ENCODE measurements at places on chromosomes 6 and 20. TPM values are rescaled to one million over a fixed set of nuclear protein-coding genes. Genes with fewer than 3 reads are reported as not detected.

DNA sequence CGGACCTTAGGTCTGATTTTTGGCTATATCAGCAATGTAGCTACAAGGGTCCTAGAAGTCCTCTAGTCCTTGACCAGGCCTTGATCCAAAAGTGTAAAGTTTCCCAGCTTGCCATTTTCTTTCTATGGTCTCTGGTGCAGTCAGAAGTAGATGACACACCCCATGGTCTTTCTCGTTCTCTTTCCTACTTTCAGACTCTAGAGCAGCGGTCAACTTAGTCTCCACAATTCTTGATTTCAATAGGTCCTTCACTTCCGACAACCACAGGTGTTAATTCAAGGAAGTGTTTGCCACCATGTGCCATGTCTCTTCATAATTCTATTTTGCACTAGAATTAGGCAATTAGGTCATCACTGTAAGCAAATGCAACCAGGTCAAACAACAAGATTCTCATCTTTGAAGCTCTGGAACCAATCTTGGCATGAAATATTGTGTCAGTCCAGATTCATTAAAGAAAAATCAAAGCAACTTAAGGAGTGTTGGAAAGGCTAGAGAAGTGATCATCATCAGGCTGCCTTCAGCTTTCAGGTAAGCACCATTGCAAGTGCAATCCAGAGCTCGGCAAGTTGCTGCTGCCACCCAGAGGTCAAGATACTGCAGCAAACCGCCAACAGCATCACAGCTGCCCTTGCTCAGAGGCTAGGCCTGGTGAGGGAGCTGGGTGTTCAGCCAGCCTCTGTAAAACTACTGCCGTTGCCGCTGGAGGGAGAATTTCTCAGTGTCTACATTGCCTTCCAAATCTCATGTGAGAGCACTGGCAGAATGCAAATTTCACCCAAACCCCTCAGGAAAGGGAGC is 5.6 kb upstream of the SYNE1 start:
- H3K4me1 ChIP-seq, result peaks cover 14% of the 10 kb centered on the region
- no peaks in the 10 kb centered on the region for H3K27me3 ChIP-seq
- no peak overlapping the region for H3K4me3 ChIP-seq
- H3K36me3 ChIP-seq, result no peaks in the 10 kb centered on the region
- H3K27ac ChIP-seq, result no peak overlapping the region
- no peak for DNase-seq

DNA sequence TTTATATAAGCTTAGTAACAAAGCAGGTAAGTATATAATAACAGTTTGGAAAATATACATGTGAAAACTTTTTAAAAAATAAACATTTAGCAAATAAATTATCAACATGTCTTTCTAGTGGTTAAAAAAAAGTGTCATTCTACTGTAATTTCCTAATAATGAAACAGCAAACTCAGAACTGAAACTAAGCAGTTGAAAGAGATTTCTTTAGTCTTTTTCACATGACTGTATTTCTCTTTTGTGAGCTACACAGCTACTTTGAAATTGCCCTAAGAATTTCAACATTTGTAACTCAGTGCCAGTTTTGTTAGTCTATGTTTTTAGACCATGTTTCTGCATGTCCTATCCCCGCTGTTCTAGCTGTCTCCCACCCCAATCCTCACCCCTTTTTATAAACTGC is 28.4 kb upstream of the SDHAF4 start:
- H3K27me3 ChIP-seq, result no peaks in the 10 kb centered on the region
- peaks cover 67% of the 10 kb centered on the region for H3K36me3 ChIP-seq
- no peak overlapping the region for H3K27ac ChIP-seq
- H3K4me3 ChIP-seq, result no peak overlapping the region

- DNase-seq, result no peak
- no peak overlapping the region for H3K4me3 ChIP-seq
- H3K4me1 ChIP-seq, result no peaks in the 10 kb centered on the region
- no peak overlapping the region for H3K27ac ChIP-seq
- H3K36me3 ChIP-seq, result no peaks in the 10 kb centered on the region
These were observed 318.0 kb upstream of the PTCHD4 start for GRCh38 chr6:48429021-48429420.

- H3K27me3 ChIP-seq, result no peaks in the 10 kb centered on the region
- H3K27ac ChIP-seq, result no peak overlapping the region
- no peaks in the 10 kb centered on the region for H3K4me1 ChIP-seq
- DNase-seq, result no peak
- H3K36me3 ChIP-seq, result no peaks in the 10 kb centered on the region
These were observed 650.4 kb downstream of the RFPL4B start for GRCh38 chr6:112997421-112998085.

- no peak for DNase-seq
- no peak overlapping the region for H3K27ac ChIP-seq
- H3K36me3 ChIP-seq, result no peaks in the 10 kb centered on the region
- no peak overlapping the region for H3K4me3 ChIP-seq
These were observed 163.2 kb downstream of the KHDC1L start for GRCh38 chr6:73062130-73062529.

The GABRR2 gene
- not detected for total RNA-seq

The PEX7 gene
- total RNA-seq, result 9.5 TPM

The WFDC2 gene
- 2.1 TPM for total RNA-seq

GRCh38 chr6:114218437-114219340 is 124.1 kb downstream of the HS3ST5 start:
- no peak overlapping the region for H3K27ac ChIP-seq
- H3K4me3 ChIP-seq, result no peak overlapping the region
- no peaks in the 10 kb centered on the region for H3K4me1 ChIP-seq
- no peak for DNase-seq

DNA sequence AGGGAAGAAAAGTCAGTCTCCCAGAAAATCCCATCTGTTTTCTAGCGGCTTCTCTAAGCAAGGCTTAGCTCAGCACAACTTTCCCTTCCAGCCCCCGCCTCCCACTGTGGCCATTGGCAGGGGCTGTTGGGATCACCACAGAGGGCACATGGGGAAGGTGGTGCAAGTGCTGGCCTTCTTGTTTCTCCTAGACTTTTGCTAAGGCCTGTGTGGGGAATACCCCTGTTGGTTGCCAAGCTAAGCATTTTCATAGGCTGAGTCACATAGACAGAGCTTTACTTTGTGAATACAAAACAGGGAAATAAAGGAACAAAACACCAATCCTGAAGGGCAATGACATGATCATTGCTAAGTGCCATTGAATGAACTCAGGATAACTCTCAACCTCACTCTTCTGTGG is 32.4 kb upstream of the TIAM2 start:
- no peak overlapping the region for H3K4me3 ChIP-seq
- no peaks in the 10 kb centered on the region for H3K27me3 ChIP-seq
- no peak for DNase-seq
- no peak overlapping the region for H3K27ac ChIP-seq

- H3K4me3 ChIP-seq, result peak within 1 kb of the TSS; percentile 90
- peak; percentile 92 for DNase-seq
- H3K27me3 ChIP-seq, result no peaks in the 10 kb centered on the region
- H3K27ac ChIP-seq, result peak within 1 kb of the TSS; percentile 92
- no peaks in the 10 kb centered on the region for H3K36me3 ChIP-seq
- H3K4me1 ChIP-seq, result peaks cover 49% of the 10 kb centered on the region
These were observed at the start of gene TRERF1 for GRCh38 chr6:42451333-42452170. TRERF1 (minus strand) TSS chr6:42451926; CDS start chr6:42269590, 182,336 bp downstream.

GRCh38 chr6:139161817-139162284 is 27.0 kb downstream of the HECA start:
- H3K27ac ChIP-seq, result no peak overlapping the region
- no peak for DNase-seq
- peaks cover 8% of the 10 kb centered on the region for H3K36me3 ChIP-seq
- H3K4me3 ChIP-seq, result no peak overlapping the region

The ADGRF5 gene
- 24.5 TPM for total RNA-seq

DNA sequence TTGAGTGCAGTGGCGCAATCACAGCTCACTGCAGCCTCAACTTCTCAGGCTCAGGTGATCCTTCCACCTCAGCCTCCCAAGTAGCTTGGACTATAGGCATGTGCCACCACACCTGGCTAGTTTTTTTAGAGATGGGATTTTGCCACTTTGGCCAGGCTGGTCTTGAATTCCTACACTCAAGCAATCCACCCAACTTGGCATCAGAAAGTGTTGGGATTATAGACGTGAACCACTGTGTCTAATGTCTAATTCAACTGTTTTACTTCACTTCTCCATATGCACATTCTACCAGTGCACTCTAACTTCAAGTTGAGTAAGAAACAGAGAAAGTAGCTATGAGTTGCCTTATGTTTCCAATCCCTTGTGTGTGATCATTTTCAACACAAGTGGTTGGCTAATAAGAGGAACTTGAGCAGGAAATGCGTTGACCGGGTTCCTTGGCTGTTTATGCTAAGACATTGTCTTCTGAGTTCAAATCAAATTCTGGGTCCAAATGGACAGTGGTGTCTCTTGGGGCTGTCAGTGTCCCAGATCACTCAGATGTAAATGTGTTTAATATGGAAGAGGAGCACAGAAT is 23.9 kb downstream of the ZNF337 start:
- peak; percentile 39 for DNase-seq
- no peaks in the 10 kb centered on the region for H3K4me1 ChIP-seq

The C6orf89 gene
- total RNA-seq, result 60.0 TPM

GRCh38 chr6:161235776-161236633 is 37.9 kb downstream of the AGPAT4 start:
- H3K4me1 ChIP-seq, result peaks cover 36% of the 10 kb centered on the region
- H3K4me3 ChIP-seq, result no peak overlapping the region
- DNase-seq, result no peak
- H3K36me3 ChIP-seq, result no peaks in the 10 kb centered on the region
- H3K27ac ChIP-seq, result no peak overlapping the region
- no peaks in the 10 kb centered on the region for H3K27me3 ChIP-seq

DNA sequence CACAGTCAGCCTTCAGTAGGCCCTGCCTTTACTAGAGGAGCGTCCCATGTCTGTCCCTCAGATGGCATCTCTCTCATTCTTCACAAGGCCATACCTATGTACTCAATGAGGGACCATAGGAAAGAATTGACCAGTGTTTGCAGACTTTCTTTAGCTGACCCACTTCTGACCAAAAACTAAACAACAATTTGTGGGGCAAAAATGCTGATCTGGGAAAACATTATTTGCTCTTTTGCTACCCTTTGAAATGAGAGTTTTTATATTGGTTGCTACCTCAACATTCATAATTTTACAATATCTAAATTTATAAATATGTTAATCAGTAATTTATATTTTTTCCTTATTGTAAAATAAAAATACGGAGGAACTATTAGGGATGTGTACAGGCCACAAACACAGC is 539.4 kb upstream of the GJE1 start:
- H3K27ac ChIP-seq, result no peak overlapping the region
- no peaks in the 10 kb centered on the region for H3K27me3 ChIP-seq
- no peak overlapping the region for H3K4me3 ChIP-seq
- DNase-seq, result no peak
- no peaks in the 10 kb centered on the region for H3K4me1 ChIP-seq
- no peaks in the 10 kb centered on the region for H3K36me3 ChIP-seq

The ANKRD66 gene
- total RNA-seq, result not detected

The OLIG3 gene
- total RNA-seq, result not detected

- peaks cover 16% of the 10 kb centered on the region for H3K4me1 ChIP-seq
- H3K4me3 ChIP-seq, result peak overlapping the region; percentile 72
- no peak for DNase-seq
- H3K27me3 ChIP-seq, result no peaks in the 10 kb centered on the region
- H3K36me3 ChIP-seq, result no peaks in the 10 kb centered on the region
These were observed 1.2 kb downstream of the CENPW start for GRCh38 chr6:126341126-126341525.

DNA sequence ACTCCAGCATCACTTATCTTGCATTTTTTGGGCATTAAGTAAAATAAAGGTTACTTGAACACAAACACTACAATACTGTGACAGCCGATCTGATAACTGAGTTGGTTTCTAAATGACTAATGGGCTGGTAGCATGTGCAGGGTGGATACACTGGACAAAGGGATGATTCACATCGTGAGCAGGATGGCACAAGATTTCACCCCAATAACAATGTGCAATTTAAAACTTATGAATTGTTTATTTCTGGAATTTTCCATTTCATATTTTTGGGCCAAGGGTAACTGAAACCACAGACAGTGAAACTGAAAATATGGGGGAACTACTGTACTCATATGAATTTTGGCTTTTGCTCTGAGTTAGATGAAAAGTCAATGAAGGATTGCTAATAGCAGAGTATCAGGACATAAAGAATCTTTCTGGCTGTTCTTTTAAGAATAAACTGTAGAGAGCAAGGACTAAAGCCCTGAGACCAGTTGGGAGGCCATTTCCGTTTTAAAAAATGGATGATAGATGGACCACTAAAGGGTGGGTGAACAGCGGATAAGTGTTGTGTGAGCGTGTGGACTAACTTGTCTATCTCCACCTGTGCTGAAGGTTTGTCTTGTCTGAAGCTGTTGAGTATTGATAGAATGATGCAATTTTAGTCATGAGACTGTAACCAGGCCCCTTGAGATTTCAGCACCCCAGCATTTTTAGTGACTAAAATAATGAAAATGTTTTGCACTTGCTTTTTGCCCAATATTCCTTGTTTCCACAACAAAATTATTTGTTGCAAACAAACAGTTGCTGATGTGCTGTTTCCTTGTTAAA is 8.2 kb downstream of the SPINT3 start:
- no peaks in the 10 kb centered on the region for H3K27me3 ChIP-seq
- no peak overlapping the region for H3K27ac ChIP-seq
- no peak for DNase-seq
- no peaks in the 10 kb centered on the region for H3K36me3 ChIP-seq
- H3K4me3 ChIP-seq, result no peak overlapping the region
- no peaks in the 10 kb centered on the region for H3K4me1 ChIP-seq

The CDH4 gene
- total RNA-seq, result 0.45 TPM

DNA sequence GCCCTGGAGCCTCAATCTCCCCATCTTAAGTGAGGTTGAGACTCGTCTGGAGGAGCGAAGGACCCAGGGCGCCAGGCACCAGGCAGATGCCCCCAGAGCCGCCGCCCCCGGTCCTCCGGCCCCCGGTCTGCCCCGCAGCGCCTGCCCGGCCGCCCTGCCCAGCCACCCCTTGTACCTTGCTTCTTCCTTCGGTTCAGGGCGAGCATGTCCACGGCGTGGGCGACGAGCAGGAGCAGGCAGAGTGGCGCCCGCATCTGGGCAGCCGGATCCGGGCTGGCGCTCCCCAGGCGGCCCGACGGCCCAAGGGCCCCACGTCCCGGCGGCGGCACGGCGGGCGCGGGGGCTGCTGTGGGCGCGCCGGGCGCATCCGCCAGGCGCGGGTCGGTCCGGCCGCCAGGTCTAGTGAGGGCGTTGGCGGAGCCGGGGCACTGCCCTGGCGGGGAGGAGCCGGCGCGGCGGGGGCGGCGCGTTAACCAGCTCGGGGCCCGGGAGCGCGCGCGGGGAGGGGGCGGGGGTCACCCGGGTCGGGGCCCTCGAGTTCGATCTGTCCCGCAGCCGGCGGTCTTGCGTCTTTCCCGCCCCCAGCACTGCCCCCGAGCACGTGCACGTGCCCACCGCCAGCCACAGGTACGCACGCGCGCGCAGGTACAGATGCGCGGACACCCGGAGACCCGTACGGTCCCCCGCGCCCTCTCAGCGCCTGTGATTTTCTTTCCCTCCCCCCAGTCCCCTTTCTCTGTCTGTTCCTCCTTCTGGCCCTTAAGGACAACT is at the start of gene RSPO4:
RSPO4 (minus strand) TSS at position 401 of the 771 bp plus-strand sequence; CDS start at position 254, 147 bp downstream.
- peaks cover 10% of the 10 kb centered on the region for H3K27me3 ChIP-seq
- H3K4me1 ChIP-seq, result peaks cover 8% of the 10 kb centered on the region
- no peaks in the 10 kb centered on the region for H3K36me3 ChIP-seq
- H3K4me3 ChIP-seq, result peak within 1 kb of the TSS; percentile 25

GRCh38 chr6:38975621-38976049 is 72.9 kb upstream of the GLP1R start:
- no peaks in the 10 kb centered on the region for H3K36me3 ChIP-seq
- DNase-seq, result no peak
- H3K27me3 ChIP-seq, result no peaks in the 10 kb centered on the region

Measured in esophagus muscularis mucosa (tissue), 4 donors.